ENCODE measurements at places on chromosomes 2 and 18. TPM values are rescaled to one million over a fixed set of nuclear protein-coding genes. Genes with fewer than 3 reads are reported as not detected.

GRCh38 chr2:180075870-180076269 lies 68.8 kb upstream of the CWC22 start:
- no peak for DNase-seq

DNA sequence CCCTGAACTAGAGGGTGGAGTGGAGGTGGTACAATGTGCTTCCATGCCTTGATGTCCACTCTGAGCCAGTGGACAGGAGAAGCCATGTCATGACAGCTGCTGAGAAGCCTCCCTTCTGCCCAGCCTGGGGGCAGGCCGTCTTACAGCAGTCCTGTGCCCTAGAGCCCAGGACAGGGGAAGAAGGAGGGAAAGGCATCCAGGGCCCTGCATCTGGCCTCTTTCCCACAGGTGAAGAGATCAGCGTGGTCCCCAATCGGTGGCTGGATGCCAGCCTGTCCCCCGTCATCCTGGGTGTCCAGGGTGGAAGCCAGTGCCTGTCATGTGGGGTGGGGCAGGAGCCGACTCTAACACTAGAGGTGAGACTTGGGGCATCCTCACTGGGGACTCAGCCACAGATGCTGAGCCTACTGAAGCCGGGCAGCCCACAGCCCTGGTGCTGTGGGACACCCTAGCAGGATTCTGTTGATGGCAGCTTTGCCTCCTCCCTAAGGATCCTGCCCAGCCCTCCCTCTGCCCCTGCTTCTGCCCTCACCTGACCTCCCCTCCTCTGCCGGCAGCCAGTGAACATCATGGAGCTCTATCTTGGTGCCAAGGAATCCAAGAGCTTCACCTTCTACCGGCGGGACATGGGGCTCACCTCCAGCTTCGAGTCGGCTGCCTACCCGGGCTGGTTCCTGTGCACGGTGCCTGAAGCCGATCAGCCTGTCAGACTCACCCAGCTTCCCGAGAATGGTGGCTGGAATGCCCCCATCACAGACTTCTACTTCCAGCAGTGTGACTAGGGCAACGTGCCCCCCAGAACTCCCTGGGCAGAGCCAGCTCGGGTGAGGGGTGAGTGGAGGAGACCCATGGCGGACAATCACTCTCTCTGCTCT lies 3.1 kb downstream of the IL36RN start:
- no peak for DNase-seq

FBXO48 gene
- polyA plus RNA-seq: 0.78 TPM

GRCh38 chr2:117614823-117615534 lies 199.5 kb upstream of the DDX18 start:
- DNase-seq: no peak

DNA sequence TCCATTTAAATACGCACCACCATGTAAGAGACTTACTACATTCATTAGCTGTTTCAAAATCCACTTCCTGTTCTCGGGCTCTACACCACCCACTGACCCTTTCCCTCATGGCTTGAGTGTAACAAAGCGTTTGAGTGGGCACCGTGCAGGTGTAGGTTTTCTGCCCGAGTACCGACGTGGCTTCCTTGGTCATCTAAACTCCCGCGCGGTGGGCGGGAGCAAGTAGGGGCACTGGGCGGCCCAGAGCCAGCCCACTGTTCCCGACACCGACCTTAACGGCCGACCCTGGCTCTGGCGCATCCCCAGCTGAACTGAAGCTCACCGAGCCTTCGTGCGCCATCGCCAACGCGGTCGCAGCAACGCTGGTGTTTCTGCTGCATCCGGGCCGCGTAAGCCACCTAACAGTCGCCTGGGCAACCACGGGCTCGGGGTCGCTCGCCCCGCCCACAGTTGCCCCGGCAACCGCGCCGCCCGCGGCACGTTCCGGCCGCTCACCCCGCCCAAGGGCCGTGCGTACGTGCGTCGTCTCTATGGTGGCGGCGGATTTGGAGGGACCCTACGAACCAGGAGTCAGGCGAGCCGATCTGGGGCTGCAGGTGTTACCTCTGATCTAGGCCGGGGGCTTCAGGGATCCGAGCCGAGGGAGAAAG lies at the start of the genes C2orf81 and WDR54:
Gene C2orf81, minus strand, starts transcription at position 399 of the 650 bp plus-strand sequence. Its CDS starts 59 bp downstream, at position 340.
Gene WDR54, plus strand, starts transcription at position 510 of the 650 bp plus-strand sequence. CDS start 424 bp downstream, outside the sequence.
- peak; percentile 91 for DNase-seq

CBLN2 gene
- polyA plus RNA-seq: not detected

GRCh38 chr2:122152571-122152970 lies 397.1 kb downstream of the TSN start:
- DNase-seq: no peak
